Stimulated activated CD8-positive, alpha-beta memory T cell treated with anti-CD3 and anti-CD28 coated beads, Interleukin-4, amount 100 ng/mL, for 1 hour (primary cell): ENCODE measurements at places on chromosomes 6 and 20.

DNA sequence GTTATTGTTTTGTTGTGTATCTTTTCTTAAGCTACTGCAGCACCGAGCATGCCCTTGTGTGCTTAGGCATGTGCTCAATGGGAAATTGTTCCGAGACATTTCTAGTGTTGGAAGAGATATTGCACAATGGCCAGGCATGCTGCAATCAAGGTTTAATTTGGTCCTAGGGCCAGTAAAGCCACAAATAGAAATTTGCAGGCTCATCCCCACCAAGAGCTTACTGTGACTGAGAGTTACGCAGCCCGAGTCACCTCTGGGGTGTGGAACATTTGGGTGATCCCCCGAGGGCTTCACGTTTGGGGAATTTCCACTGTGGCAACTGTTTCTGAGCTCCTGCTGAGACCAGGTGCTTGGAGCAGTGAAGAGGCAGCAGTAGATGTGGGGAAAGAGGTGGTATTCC is 65.8 kb downstream of the ADTRP start:
- no peak for DNase-seq

GRCh38 chr6:143896126-143896860 is 32.0 kb downstream of the ZC2HC1B start:
- DNase-seq = no peak

- DNase-seq = no peak
Observed at GRCh38 chr20:46156065-46156464, 38.0 kb downstream of the CD40 start.

DNA sequence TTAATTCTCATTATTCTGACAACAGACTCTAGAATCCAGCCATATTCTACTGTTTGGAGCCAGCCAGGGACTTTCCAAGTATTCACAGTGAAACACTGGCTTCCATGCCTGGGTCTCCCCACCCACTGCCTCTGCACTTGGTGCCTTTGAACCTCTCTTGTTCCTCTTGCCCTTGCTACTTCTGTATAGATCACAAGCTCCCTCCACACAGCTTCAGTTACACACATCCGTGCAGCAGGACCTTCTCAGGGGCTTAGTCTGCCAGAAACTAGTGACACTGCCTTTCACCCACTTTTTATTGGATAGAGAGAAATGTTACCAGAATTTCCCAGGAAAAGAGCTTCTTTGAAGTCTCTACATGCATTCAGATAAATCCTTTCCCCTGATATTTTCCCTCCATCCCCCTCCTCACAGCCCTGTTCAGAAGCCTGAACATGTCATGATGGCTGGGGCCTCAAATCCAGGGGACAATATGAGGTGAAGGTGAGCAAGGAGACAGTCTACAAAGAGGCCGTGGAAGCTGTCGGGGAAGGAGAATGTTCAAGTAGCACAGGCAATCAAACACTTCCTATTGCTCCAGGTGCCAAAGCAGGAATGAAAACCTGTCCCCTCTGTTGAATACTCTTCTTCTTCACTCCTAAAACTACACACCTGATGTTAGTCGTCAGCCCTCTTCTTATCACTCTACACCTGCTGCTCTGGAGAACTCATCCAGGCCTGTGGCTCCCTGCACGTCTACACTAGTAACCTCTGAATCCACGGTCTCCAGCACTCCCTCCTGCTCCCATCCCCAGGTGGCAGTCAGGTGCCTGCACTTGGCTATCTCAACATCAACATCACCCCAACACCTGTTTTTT is 20.2 kb upstream of the HLA-DOA start:
- no peak for DNase-seq

- no peak for DNase-seq
Observed at GRCh38 chr6:36958775-36959554, 4.4 kb downstream of the PI16 start.

GRCh38 chr6:129015721-129016120 is 132.8 kb downstream of the LAMA2 start:
- DNase-seq = no peak

- no peak for DNase-seq
Observed at GRCh38 chr6:85482206-85482904, 32.5 kb downstream of the NT5E start.

GRCh38 chr6:25042984-25043725 is 107.4 kb upstream of the RIPOR2 start:
- no peak for DNase-seq

DNA sequence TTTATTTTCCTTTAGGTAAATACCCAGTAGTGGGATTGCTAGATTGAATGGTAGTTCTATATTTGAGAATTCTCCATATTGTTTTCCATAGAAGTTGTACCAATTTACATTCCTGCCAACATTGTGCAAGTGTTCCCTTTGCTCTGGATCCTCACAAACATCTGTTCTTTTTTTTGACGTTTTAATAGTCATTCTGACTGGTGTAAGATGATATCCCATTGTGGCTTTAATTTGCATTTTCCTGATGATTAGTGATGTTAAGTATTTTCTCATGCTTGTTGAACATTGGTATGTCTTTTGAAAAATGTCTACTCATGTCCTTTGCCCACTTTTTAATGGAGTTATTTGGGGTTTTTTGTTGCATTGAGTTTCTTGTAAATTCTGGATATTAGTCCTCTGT is 85.6 kb downstream of the UBE3D start:
- DNase-seq = no peak

GRCh38 chr20:50425076-50425475 is 85.1 kb upstream of the PTPN1 start:
- no peak for DNase-seq

DNA sequence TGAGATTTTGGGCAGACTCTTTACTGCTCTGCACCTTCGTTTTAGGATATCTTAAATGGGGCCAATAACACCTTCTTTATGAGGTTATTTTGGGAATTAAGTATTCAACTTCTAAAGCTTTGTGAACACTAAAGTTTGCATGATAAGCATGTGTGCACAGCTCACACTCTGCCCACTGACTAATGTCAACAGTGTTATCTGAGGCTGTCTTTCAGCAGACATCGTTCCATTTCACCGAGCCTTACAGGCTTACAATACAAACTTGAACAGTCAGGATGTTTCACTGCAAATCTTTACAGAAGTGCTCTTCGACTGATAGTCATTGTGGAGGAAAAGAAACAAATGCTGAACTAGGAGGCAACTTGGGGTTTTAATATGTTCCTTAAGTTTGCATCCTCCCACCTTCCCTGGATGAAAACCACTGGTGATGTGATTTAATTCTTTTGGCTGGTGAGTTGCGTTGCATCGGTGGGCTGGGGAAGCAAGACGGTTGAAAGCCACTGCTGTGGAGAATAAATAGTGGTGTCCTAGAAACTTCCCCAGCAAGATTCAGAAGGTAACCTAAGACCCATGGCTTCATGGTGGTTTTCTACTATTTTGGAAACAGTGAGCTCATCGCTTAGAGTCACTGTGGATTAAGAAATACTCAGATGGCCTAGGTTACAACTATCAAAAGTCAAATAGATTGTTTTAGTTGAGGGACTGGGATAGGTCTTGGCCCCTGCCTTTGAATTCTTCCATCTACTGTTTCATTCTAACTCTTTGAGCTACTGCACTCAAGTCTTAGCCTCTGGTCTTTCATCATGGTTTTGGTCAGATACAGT is 167.2 kb upstream of the MAP3K7 start:
- DNase-seq = no peak

GRCh38 chr20:47730744-47731143 is 54.5 kb downstream of the SULF2 start:
- DNase-seq = no peak

- no peak for DNase-seq
Observed at GRCh38 chr20:62553838-62554161, 78.0 kb upstream of the GATA5 start.
